ENCODE measurements at places on chromosomes 6 and 20.
A peak's percentile ranks its signal among the peaks of the same experiment; 100 is the strongest.

DNA sequence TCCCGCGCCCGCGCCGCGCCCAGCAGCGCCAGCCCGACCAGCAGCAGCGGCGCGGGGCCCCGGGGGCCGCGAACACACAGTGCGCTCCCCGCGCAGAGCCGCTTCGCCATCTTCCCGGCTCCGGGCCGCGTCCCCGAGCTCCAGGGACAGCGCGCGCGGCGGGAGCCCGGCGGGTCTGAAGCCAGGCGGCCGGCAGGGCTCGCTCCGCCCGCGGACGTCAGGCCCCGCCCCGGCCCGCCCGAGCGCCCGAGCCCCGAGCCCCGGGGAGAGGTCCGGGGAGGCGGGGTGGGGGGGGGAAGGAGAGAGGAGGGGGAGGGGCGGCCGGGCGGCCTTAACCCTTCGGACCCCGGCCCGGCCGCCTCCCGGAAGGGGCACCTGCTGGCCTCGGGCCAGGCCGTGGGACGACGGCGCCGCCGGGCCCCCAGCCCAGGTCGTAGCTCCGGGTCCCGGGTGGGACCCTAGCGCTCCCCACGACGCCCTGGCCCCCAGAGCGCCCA, at the start of gene LAMA5:
Gene LAMA5, minus strand, starts transcription at position 177 of the 497 bp plus-strand sequence. Its CDS starts 67 bp downstream, at position 110.
- peak; percentile 87 for DNase-seq

DNA sequence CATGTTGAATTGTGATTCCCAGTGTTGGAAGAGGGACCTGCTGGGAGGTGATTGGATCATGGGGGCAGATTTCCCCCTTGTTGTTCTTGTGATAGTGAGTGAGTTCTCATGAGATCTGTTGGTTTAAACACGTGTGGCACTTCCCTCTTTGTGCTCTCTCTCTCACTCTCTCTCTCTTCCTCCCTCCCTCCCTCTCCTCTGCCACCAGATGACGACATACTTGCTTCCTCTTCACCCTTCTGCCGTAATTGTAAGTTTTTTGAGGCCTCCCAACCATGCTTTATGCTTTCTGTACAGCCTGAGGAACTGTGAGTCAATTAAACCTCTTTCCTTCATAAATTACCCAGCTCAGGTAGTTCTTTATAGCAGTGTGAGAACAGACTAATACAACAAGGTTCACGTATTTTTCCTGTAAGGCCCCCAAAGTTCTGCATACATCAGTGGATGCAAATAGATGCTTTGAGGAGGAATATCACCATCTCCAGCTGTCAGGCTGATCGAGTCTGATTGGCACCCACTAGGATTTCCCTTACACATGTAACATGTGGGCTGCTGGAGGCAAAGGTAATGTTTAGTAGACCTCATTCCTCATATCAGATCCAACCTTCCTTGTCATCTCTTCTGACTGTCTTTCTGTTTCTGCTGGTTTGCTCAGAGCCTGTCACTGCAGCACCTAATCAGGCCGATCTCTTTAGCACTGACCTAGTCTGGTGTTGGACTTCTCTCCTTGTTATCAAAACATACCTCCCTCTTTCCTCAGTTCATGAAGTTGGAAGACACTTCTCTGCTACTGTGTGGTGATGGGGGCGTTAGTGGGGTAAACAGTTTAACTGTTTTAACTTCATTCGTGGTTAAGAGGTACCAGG, 54.3 kb upstream of the BACH2 start:
- DNase-seq: no peak

- DNase-seq: peak; percentile 25
Observed at GRCh38 chr6:7047966-7048365, 59.8 kb upstream of the RREB1 start.

- DNase-seq: no peak
Observed at GRCh38 chr6:1244941-1245340, 67.0 kb upstream of the FOXQ1 start.

DNA sequence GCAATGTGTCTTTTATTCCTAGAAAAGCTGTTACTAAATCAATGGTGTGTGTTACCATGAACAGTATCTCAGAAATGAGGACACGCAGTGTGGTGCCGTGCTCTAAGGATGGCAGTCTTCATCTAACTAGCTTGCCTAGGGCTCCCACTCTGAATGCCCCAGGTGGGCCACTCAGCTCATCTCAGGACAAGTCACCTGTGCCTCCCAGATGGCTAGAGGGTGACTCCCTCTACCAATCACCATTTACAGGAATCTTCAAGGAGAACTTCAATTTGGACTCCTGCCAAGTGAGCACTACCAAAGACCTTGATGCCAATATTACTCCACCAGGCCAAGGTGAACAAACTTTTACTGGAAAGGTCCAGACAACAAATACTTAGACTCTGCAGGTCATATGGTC, 202.8 kb upstream of the FOXQ1 start:
- DNase-seq: no peak

DNA sequence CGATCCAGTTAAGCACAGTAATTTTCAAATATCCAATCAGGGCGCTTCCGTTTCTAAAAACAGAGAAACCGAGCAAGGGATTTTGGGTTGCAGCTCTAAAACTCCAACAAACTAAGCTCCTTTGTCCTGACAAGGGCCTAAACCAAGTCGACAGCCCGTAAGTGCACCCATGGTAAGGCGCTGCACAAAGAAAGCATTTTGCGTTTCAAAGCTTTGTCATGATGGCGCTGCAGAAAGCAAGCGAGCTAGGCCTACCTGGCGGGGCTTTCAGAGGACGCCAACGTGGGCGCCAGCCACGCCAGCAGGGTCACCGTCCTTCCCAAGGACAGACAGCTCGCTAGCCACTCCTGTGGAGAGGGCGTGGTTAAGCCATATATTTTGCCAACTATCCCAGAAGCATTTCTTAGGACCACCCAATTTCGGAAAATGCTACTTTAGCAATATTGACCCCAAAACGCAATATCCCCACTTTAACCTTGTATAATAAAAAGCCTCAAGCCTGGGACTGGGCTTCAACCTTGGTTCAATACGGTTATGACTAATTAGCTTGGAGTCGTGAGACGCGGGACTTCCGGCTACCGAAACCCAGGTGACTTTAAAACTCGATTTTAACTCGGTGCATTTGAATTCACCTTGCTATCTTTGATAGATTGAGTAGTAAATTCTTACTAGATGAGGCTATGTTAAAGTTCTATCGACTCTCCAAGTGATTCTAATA, 53.8 kb downstream of the TRIM38 start:
- DNase-seq: no peak

DNA sequence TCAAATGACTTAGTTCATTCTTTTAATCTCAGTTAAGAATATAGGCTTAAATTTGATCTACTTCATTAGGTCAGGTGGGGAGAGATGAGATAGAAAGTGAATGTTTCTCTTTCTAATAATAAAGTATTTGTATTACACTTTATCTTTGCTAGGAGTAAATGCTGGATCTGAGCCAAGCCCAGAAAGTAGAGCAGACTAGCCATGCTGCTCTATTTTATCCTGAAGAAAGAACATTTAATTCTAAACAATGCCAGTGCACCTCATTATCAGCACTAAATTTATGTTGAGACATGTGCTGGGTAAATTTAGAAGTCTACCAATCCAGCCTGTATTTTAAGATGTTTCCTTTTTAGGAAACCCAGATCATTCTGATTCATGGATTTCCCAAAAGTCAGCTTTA, 43.5 kb downstream of the AKIRIN2 start:
- no peak for DNase-seq

DNA sequence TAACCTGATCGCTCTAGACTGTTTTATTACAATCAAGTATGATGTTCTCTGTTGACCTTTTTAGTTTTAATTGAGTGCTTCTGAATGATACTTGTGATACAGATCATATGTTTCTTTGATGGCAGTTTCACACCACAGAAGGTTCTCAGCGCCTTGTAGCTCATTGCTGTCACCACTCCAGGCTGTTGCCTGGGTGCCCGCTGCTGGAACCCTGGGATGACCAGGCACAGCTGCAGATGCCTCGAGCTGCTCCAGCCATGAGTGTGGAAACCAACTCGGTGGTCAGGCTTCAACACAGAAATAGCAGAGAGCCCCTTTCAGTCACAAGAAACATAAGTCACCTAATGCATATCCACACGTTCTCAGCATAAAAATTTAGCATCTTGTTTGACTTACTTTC, 112.7 kb downstream of the RPP40 start:
- no peak for DNase-seq

GRCh38 chr20:48034751-48035150, 249.5 kb upstream of the SULF2 start:
- no peak for DNase-seq

GRCh38 chr6:143339223-143339622, 111.3 kb downstream of the ADAT2 start:
- no peak for DNase-seq

- DNase-seq: peak; percentile 51
Observed at GRCh38 chr20:35297155-35297554, 4.9 kb upstream of the FAM83C start.
